ENCODE measurements at places on chromosomes 2 and 18.
A peak's percentile ranks its signal among the peaks of the same experiment; 100 is the strongest.

- DNase-seq: peak; percentile 58
Measured at GRCh38 chr2:5548991-5549715, 143.0 kb upstream of the SOX11 start.

DNA sequence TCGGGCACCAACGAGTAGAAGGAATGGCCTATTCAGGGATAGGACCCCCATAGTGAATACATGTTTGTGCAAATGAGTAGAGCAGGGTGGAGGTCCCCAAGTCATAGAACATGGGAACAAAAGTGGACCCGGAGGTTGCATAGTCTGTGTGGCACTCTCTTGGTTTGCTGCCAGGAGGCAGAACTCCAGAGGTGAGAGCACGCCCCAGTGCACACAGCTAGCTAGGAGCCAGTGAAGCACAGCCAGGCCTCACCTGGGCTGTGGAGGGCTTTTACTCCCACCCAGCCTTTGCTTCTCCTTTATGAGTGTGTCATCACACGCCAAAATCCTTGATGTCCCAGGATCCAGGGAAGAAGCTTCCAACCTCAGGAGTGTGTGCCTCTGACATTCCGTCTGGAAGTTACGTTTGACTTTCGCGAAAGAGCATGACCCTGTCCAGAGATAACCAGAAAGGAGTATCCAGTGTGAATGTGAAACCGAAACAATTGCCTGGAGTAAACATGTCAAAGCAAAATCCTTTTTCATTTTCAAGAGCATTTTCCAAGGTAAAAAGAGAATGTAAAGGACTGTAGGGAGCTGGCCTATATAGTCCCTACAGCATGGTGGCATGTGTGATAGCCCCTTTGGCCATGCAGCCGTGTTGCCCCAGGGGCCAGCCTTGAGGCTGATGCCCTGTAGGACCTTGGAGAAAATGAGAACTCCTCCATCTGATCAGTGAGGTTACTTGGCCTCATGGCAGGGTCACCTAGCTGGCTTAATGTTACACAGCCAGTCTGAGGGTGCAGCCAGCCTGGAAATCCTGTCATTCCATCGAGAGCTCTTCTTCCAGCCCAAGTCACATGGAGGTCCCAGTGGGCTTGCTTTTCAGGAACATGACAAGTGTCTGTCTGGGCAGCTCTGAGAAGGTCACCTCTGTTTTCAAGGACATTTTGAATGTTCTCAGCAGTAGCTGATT is 8.8 kb downstream of the TRIB2 start:
- no peak for DNase-seq

DNA sequence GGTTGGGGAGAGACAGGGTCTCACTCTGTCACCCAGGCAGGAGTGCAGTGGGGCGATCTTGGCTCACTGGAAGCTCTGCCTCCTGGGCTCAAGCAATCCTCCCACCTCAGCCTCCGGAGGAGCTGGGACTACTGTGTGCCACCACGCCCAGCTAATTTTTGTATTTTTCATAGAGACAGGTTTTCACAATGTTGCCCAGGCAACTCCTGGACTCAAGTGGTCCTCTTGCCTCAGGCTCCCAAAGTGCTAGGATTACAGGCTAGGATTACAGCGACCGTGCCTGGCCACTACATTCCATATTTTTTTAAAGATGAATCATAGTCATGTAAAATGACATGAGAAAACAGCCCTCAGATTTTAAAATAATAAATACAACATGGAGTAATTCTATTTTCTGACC is 32.3 kb downstream of the CWC22 start:
- DNase-seq: no peak

DNA sequence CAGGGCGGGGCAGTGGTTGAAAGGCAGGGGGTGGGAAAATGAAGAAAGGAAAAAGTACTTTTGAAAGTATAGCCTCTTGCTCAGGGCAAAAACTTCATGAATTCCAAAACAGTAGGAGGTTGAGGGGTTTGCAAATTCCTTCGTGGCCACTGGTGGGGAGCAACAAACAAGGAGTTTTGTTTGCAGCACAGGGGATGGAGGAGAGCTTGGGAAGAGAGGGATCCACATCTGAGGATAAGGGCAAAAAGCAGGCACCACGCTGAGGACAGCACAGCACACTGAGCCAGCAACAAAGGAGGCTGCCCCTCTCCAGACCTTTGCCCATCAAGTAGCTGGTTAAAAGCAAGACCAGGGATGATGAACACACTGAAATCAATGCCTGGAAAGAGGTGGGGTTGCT is 148.9 kb downstream of the TCF4 start:
- no peak for DNase-seq

DNA sequence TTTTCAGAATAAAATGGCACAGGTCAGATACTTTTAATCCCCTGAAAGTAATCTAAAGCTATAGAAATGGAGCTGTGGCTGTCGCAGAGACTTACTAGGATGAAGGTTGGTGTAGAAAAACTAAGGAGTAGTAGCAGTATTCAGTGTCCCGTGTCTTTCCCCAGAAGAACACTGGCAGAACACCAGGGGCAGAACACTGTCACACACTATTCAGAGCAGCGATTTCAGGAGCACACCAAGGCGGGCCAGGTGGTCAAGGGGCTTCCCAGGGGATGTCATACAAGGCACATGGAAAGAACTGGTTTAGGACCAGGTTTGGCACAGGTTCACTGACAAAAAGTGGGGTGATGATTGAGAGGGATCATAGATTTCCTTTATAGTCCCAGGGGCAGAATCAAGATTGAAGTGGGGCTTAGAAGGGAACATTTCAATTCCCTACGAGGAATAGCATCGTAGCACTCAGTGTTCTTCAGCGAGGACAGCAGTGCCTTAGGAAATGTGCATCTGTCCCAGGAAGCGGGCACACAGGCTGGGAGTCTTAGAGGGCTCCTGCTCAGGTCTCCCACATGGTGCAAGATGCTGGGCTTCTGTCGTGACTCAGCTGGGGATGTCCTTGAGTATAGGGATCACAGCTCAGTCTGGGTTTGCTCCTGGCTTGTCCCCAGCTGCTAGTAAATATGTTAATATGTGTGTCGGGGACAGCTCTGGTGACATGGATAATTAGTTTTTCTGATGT is 22.6 kb downstream of the BCL2L11 start:
- no peak for DNase-seq

GRCh38 chr2:65053199-65053598 is 3.0 kb upstream of the CEP68 start:
- no peak for DNase-seq

DNA sequence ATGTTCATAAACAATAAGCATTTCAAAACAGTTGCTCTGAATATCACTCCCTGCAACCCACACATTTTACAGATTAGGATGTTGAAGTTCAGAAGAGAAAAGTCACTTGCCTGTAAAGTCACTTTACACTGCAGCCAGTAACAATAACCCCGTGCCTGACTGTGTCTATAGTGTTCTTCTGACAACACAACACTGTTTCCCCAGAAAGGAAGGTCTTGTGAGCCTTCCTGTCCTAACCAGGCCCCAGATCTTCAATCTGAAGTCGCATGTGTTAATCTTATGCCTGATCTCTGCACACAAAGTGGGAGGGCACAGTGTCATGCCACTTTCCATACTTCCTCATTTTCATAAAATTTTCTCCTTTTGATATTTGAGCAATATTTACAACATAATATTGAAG is 120.2 kb downstream of the FEZ2 start:
- DNase-seq: no peak

DNA sequence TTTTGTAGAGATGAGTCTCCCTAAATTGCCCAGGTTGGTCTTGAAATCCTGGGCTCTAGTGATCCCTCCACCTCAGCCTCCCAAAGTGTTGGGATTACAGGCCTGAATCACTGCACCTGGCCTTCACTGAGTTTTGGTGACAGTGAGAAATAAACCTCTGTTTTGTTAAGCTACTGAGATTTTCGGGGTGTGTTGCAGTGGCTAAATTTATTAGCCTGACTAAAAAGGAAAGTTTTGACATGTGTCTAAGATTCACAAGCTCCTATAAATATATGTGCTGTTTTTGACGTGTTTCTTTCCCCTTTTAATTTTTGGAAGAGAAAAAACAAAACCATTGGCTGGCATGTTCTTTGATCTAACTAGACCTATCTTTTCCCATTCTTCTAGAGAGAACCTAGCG is 190.5 kb upstream of the MC4R start:
- DNase-seq: no peak

Data from SK-N-DZ (cell line).